Left lobe of liver (tissue), 2 donors: ENCODE measurements at places on chromosomes 16 and 17. TPM values are rescaled to one million over a fixed set of nuclear protein-coding genes. Genes with fewer than 3 reads are reported as not detected.

Gene UMOD
- not detected for total RNA-seq

Gene COASY
- 78.8 TPM for total RNA-seq

Gene HS3ST3B1
- 39.8 TPM for total RNA-seq

Gene AP2B1
- total RNA-seq: 39.6 TPM
